ENCODE measurements at places on chromosomes 7 and 10.

DNA sequence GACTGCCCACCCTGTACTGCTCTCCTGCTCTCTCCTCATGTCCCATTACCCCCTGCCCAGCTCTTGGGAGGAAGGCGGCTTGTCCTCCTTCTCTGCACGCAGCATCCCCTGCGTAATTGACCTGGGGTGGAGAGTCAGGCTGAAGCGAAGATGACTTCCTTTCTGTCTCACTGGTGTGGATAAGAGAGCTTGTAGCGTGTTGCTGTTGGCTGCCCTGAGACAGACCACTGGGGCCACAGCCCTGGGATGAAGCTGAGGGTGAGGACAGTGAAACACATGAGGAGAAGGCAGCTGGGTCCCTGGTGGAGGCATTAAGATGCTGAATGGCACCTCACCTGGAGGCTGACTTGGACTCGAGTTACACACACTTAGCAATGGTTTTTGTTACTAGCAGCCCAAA, 310.3 kb upstream of the ZNF32 start:
- no peak for DNase-seq

DNA sequence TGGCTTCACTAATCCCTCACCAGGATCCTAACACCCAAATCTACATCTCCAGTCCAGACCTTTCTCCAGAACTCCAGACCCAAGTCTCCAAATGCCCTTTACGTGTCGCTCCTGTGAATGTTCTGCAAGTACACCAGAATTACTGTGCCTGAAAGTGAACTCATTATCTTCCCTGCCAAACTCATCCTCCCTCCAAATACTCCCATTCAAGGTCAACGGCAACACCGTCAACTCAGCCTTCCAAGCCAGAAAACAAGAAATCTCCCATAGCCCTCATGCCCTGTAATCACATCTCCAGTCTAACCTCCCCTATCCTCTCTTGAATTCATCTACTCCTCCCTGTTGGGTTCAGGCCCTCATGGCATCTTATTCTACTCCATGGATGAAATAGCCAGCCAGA, 12.3 kb downstream of the CREB3L2 start:
- no peak for DNase-seq

DNA sequence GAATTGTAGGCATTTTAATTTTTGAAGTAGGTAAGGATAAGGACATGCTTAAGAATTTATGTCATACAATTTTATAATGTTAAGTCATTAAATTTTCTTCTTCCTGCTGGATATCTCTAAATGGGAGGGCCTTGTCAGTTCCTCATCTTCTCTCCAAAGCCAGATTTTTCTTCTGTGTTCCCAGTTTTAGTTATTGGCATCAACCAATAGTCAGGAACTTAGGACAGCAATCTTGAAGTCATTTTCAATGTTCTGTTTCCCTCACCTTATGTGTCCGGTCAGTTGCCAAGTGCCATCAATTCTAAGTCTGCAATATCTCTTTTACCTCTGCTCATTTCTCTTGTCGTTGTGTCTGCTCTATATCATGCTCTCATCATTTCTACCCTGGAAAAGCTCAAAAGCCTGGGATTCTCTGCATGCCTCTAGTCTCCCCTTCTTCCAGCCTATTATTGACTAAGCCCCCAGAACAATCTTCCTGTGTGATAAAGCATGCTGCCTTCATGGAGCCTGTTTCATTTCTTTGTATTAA, 145.2 kb downstream of the PPP1R9A start:
- DNase-seq: no peak

GRCh38 chr10:84270708-84271107, 25.9 kb downstream of the RGR start:
- DNase-seq: no peak

GRCh38 chr10:69352569-69353264, 64.0 kb downstream of the TACR2 start:
- no peak for DNase-seq

GRCh38 chr10:100072514-100072913, 9.2 kb downstream of the CPN1 start:
- no peak for DNase-seq

DNA sequence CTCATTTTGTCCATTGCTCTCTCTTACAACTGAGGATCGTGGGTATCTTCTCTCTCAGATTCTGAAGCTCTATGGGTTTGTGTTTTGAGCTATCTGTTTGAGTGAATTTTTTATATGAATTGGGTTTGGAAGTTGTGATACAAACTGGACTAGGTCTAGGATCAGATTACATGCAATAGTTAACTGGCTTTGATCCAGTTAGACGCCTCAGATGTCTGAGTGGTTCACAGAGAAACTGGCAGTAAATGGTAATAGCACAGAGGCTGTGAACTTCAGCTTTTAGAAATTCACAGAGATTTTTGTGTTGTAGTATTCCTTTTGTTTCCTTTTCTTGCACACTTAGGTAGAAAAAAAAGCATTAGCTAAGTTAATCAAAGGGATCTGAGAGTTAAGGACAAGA, 12.7 kb upstream of the DNMBP start:
- no peak for DNase-seq

- DNase-seq: no peak
Observed at GRCh38 chr10:22454634-22455033, 109.3 kb downstream of the SPAG6 start.

DNA sequence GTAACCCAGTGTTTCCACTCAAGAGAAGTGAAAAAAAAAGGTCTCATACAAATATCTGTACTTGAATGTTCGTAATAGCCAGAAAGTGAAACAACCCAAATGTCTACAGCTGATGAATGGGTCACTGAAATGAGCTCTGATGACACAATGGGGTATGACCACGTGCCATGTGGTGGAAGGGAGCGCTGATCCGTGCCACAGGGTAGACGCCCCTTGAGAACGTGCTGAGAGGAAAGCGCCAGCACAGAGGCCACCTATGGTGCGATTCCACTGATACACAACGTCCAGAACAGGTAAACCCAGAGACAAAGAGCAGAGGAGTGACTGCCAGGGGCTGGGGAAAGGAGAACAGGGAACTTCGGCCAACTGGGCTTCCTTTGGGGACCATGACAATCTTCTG, 50.3 kb downstream of the MAD1L1 start:
- no peak for DNase-seq

DNA sequence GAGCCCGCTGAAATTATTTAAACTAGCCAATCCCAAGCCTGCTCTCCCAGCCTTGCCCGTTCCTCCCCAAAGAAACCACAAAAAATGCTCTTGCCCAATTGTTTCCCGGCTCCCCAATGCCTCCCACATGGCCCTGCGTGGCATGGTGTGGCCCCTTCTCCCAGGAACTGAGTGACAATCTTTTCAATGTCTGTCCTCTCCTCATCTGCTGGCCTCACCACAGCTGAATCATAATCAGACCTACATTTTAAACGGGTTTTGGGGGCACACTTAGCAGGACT, 201.5 kb downstream of the PRPF18 start:
- no peak for DNase-seq

GRCh38 chr10:116668018-116668417, 47.3 kb downstream of the PNLIPRP2 start:
- no peak for DNase-seq
